ENCODE measurements at places on chromosomes 7 and 10.

- DNase-seq, result no peak
Observed at GRCh38 chr10:36448760-36449691, 676.4 kb upstream of the ANKRD30A start.

GRCh38 chr10:87707254-87707653 is 47.6 kb downstream of the PAPSS2 start:
- DNase-seq, result no peak

DNA sequence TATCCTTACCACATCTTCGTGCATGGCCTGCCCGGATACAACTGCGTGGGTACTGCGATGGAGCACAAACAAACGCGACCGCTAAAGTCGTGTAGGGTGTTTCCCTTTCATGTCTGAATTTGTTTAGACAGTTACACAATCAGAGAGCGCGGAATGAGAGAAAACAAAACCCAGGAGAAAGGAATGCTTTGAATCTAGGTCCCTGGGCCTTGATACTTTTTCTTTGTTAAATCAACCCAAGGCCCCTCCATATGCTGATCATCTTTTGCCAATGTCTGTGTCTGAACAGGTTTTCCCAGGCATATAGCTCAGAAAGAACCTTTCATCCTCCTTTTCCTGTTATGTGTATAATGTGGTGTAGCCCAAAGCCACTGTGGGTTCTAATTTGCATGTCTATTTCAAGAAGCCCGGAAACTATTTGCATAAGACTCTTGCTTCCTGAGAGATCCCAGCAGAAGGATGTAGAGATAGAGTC is 145.8 kb downstream of the FRMD4A start:
- DNase-seq, result no peak

DNA sequence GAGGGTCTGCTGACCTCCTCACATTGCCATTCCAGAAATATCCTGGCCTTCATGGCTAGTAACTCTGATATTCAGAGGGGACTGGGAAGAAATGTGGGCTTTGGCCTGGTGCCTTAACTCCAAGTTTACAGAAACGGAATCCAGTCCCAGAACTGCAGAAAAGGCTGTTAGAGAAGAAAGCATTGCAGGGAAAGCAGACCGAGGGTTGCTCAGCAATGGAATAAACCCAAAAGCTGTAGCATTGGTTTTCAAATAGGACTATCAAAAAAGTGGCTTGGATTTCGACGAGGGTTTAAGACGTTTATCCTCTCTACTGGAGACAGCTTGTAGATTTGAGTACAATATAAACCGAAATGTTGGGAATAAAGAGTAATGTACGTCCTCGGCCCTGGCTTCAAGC is 425.8 kb upstream of the FOXK1 start:
- no peak for DNase-seq

Data from activated T-cell treated with anti-CD3 and anti-CD28 coated beads for 4 hours (primary cell).